H54 (cell line): ENCODE measurements at places on chromosomes 13 and 19.

- peak; percentile 94 for DNase-seq
Observed at GRCh38 chr13:113034451-113035212, 65.6 kb downstream of the MCF2L start.

DNA sequence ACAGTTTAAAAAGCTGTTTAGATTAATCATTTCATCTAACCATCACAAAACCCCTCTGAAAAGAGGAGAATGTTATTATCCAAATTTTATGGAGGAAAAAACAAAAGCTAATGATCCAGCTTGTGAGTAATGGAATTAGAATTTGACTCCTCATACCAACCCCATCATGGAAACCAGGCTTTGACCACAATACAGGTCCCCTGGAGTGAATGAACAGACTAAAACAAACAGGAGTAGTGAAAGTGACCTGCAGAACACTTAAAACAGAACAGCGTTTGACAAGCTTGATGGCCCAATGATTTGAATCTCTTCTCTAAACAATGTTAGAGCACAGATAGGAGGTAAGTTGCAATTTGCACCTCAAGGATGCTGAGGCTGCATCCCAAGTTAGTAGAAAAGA lies 230.0 kb downstream of the DCT start:
- peak; percentile 33 for DNase-seq

GRCh38 chr19:12574036-12574435 lies 22.8 kb upstream of the ZNF564 start:
- DNase-seq, result no peak

DNA sequence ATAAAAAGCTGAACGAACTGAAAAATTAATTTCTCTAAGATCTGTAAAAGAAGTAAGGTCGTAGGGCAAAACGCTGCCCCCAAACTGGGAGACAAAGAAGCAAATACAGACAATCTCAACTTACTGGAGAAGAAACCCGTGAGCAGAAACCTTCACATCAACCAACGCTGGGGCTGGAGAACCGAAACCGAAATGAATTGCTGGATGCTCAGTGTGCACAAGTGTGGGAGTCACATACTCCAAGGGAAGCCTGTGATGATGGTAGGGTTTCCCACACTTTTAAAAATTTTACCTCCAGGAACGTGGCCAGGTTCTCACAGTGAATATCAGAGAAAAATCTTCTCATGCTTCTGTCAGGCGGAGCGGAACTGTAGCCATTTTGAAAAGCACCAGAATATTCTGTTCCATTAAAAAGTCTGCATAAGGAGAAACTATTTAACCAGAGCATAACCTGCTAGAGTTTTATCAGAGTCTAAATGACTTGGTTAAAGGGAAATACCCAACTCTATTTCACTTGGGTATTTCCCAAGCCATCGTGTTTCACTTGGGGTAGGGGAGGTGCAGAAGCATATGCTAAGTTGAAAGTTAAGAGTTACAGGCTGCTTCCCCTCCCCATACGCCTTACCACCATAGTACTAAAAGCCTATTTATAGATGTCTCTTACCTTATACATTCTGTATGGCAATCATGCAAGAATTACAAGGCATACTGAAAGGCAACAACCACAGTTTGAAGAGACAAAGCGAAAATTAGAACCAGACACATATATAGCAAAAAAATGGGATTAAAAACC lies 110.5 kb upstream of the SLITRK1 start:
- no peak for DNase-seq

DNA sequence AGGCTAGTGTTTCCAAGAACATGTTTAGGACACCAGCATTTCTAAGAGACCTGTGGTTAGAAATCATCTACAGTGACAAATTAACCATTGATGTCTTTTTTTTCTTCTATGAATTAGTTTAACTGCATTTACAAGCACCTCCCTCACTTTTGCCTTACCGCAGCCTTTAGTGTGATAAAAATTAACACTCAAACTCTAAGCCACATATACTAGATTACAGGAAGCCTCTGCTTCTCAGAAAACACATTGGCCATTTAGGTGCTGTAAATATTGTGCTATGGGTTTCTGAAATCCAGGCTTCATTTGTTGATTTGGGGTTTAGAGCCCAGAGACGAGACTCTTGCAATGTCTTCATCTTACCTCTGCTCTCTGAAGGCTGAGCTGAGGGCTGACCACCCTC lies 34.6 kb upstream of the OLFM4 start:
- DNase-seq, result no peak

DNA sequence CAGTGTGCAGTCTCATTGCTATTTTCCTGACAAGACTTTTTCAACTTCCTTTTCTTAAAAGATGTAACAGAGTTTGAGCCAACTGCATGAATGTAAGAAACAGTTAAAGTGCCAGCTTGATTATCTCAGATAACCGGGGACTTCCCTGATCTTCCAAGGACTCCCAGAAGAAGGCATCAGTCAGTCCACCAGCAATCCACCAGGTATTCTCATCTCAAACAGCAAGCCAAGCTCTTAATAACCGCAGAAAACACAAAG lies 350.1 kb downstream of the LIG4 start:
- DNase-seq, result no peak

- no peak for DNase-seq
Observed at GRCh38 chr13:113448885-113449692, 4.2 kb downstream of the ADPRHL1 start.

- no peak for DNase-seq
Observed at GRCh38 chr13:106036870-106037269, 498.6 kb downstream of the EFNB2 start.

DNA sequence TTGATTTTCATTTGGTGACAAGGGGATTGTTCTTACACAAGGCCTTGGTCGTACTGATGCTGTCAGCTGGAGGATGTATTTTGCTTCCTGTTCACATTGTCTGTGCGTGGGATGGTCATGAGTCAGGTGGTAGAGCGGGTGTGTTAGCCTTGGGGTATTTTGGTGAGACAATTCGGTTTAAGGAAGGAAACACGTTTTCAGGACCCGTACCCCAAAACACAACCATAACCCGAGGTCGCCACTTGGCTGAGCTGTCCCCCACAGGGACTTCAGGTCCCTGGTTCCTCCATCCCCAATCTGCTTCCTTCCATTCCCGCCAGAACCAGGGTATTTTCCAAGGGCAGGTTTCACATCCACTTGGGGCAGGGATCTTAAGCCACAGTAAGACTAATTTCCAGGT lies 15.0 kb downstream of the MYO9B start:
- DNase-seq, result no peak

- peak; percentile 9 for DNase-seq
Observed at GRCh38 chr13:92187378-92187989, 789.1 kb downstream of the GPC5 start.

GRCh38 chr19:38252941-38253691 lies 3.1 kb downstream of the PPP1R14A start:
- no peak for DNase-seq

DNA sequence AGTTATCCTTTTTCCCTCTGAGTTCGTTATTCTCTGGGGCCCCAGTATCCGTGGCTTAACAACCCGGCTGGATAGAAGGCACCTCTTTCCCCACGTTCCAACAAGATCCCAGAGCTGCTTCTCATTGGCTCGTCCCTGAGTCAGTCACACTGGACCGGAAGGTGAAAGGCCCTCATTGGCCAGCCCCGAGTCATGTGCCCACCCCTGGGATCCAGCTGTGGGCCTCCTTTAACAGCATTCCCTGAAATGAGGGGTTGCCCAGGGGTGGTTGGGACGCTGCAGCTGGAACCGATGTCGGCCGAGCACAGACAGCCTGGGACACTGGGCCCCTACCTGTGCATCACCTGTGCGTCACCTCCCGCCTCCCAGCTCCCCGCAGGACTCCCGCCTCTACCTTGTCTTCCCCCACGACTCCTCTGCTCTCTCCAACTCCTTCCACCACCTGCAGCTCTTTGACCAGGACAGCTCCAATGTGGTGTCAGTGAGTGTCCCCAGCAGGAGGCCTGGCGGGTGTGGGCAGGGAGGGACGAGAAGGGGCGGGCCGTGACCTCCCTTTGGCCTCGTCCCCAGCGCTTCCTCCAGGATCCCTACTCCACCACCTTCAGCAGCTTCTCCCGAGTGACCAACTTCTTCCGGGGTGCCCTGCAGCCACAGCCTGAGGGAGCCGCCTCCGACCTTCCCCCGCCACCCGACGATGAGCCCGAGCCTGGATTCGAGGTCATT lies 4.3 kb downstream of the TBC1D17 start:
- no peak for DNase-seq

- DNase-seq, result no peak
Observed at GRCh38 chr19:12821761-12822160, 12.6 kb downstream of the RTBDN start.

DNA sequence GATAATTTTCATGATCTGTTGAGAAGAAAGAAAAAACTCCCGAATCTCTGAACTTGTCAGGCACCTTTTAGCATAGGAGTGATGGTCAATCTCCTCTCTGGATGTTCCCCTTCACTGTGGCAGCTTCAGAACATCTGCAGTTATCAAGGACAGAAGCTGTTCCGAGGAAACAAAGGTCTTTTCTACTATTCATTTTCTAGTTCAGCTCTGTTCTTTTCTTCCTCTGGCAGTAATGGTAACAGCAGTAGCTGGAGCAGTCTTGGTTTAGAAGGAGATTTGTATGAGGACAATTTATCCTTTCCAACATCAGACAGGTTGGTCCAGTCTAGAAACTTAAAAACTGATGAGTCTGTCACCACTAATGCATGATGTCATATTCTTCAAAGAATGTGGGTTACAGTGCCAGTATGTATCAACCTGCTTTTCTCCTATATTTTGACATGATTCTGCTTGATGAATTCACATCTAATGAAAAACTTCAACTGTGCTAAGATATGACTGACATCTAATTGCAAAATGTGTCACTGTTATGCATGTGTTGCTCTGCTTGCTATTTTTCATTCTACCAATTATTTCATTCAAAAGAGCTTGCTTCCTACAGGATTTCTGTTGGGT lies 41.0 kb downstream of the AKAP11 start:
- DNase-seq, result no peak

- no peak for DNase-seq
Observed at GRCh38 chr13:30816736-30817135, 81.4 kb downstream of the ALOX5AP start.

- no peak for DNase-seq
Observed at GRCh38 chr19:38837656-38838121, 6.1 kb upstream of the ECH1 start.

GRCh38 chr13:29664591-29664990 lies 69.1 kb upstream of the SLC7A1 start:
- no peak for DNase-seq

- no peak for DNase-seq
Observed at GRCh38 chr13:38821770-38822551, 135.1 kb downstream of the FREM2 start.

DNA sequence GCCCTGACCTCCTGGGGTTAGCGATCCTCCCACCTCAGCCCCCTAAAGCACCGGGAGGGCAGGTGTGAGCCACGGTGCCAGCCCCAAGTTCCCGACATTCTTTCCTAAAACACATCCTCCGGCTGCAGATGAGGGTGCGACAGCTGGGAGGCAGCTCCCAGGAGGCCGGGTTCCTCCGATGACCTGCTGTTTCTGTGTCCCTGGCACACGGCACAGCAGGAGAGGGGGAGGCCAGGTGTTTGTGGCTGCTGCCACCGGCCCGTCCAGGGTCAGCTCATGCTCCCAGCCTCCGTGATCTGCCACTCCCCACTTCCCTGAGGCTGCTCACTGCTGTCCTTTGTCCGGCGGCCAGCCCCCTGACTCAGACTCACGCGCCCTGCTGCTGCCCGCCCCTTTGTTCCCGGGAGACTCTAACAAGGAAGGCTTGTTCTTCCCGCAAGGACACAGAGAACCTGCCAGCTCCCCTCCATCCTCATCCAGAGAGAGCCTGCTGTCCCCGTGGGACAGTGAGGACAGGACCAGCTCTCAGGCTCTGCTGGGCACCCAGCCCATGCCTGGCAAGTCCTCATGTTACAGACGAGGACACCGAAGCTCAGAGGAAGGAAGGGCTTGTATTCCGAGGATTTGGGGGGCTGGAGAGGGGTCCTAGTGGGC lies 10.6 kb upstream of the MADCAM1 start:
- no peak for DNase-seq

DNA sequence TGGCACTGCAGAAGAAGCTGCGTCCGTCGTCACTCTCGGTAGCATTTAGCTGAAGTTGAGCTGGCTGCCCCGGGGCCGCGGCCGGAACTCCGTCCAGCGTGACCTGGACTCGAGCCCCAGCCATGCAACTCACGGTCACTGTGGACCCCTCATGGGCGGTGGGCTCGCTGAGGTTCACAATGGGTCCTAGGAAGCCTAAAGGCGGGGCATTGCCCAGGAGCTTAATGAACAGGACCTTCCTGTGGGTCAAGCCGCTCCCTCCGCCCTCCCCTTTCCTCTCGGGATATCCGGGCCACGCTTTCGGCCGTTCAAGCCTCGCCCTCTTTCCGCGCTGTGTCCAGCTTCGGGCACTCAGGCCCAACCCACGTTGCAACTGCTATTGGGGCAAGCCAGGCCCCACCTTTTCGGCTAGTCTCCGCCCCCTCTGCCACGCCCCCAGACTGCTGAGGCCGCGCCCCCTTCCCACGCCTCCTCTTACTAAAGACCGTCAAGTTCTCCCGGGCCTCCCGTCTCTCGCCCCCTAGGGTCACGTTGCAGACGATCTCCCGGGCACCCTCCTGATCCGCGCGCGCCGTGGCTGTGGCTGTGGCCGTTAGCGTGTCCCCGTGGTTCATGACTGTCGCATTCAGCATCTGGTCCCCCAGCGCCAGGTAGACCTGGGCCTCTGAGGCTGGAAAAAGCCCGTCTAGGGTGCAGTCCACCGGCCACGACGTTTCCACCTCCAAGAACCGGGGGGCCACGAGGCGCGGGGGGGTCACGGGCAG lies 1.4 kb upstream of the RAVER1 start:
- peak; percentile 94 for DNase-seq

DNA sequence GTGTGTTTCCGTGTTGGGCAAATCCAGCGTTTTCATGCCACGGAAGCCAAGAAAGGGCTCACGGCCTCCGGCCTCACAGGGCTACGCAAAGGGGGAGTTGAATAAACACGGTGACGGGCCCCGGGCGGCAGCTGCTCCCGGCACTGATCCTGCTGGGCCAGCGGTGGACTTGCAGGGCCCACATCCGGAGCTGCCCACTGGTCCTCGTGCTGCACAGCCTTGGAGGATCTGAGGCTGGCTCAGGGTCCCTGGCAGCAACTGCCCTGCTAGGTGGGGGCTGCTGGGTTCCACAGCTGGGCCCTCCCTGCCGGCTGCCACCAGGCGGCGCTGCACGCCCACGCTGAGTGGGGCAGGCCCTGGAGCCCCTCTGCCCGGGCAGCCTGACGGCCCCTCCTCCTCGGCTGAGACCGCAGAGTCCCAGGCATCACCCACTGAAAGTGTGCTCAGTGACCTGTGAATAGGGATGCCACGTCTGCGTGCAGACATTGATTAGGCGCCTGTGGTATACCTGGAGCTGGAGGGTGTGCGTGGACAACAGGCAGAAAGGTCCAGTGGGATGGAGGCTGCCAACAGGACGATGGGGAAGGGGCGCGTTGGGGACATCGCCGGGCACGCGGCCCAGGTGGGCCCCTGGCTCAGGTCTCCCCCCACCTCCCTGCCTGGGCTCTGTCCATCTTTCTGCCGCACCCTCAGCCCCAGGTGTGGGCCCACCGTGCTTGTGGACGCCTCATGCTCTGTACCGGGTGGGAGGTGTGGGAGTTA lies 5.3 kb upstream of the HCN2 start:
- DNase-seq, result no peak

DNA sequence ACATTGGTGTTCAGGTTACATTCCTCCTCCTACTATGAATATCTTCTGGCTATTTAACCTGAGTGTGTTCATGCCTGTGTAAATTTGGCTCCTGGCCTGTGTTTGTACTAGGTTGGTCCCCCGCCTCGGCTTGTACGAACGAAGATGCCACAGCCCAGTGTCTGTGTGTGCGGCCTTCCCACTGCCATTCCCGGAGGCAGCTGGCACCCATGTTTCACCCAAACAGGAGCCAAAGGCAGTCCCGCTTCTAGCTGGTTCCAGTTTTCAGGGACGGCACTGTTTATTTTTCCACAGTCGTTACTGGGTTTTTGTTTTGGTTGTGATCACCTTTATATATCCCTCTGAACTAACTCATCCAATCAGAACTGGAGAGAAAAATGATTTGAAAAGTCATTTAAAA lies 102.5 kb upstream of the ZNF536 start:
- DNase-seq, result no peak
